NCI-H2081 treated with DMSO at 0.1 percent for 48 hours (cell line): ENCODE measurements at places on chromosomes 7 and 10.

GRCh38 chr10:70124918-70125317 lies 7.7 kb downstream of the AIFM2 start:
- no peak for DNase-seq

- DNase-seq, result no peak
Measured at GRCh38 chr7:138001529-138002095, at the start of gene CREB3L2. Gene CREB3L2, minus strand, starts transcription at chr7:138002086. Its CDS starts 381 bp downstream, at chr7:138001705.

- DNase-seq, result no peak
Measured at GRCh38 chr10:87966459-87966858, 103.0 kb downstream of the PTEN start.

GRCh38 chr10:15253951-15254807 lies 85.7 kb upstream of the NMT2 start:
- DNase-seq, result no peak

DNA sequence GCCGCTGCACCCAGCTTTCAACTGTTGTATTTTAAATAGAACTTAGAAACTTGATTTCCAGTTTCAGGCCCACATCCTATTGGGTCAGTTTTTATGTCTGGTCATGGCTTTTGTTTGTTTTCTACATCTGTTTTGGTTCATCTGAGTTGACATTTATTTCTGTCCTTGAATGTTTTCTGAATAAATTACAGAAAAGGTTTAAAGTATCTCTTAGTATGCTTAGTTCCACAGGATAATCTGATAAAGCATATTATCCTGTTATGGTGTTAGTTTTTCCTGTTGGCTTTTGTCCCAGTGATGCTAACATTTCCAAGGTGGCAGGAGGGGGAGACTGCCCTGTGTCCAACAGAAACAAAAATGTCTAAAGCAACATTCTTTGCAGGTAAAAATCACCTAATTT lies 733.2 kb downstream of the INHBA start:
- DNase-seq, result no peak

DNA sequence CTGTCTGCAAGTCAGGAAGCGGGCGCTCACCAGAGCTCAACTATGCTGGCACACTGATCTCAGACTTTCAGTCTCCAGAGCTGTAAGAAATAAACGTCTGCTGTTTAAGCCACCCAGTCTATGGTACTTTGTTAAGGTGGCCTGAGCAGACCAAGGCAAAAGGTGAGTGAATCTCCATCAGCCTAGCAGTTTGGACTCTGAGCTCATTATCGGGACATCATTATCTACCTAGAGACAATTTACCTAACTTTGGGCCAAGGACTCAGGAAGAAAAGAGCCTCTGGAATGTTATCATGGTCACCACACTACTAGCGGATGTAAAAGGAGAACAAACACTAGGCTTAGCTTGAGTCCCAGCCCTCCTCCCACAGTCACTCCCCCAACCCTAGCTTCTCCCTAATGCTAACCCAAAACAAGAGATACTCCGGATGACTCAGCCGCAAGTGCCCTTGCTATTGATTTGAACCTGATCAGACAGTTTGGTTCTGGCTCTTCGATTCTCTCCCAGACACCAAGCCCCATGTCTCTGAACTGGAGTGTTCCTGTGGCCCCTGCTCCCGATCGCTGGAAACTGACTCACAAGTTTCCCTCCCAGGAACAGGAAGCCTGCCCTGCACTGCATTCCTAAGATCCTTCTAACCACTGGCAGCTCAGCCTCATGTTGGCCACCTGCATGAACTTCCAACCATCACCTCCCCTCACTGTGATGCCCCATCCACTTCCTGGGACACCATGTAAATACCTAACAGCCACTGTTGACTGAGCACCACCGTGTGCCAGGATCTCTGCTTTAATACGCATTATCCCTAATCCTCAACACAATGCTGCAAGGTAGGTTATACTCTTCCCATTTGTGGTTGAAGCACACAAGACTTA lies 34.5 kb downstream of the CREB3L2 start:
- DNase-seq, result no peak

GRCh38 chr10:23521735-23522134 lies 82.9 kb downstream of the OTUD1 start:
- no peak for DNase-seq
